Right hindlimb (tissue), 1 donor: ENCODE measurements at places on chromosomes 6 and 20.

DNA sequence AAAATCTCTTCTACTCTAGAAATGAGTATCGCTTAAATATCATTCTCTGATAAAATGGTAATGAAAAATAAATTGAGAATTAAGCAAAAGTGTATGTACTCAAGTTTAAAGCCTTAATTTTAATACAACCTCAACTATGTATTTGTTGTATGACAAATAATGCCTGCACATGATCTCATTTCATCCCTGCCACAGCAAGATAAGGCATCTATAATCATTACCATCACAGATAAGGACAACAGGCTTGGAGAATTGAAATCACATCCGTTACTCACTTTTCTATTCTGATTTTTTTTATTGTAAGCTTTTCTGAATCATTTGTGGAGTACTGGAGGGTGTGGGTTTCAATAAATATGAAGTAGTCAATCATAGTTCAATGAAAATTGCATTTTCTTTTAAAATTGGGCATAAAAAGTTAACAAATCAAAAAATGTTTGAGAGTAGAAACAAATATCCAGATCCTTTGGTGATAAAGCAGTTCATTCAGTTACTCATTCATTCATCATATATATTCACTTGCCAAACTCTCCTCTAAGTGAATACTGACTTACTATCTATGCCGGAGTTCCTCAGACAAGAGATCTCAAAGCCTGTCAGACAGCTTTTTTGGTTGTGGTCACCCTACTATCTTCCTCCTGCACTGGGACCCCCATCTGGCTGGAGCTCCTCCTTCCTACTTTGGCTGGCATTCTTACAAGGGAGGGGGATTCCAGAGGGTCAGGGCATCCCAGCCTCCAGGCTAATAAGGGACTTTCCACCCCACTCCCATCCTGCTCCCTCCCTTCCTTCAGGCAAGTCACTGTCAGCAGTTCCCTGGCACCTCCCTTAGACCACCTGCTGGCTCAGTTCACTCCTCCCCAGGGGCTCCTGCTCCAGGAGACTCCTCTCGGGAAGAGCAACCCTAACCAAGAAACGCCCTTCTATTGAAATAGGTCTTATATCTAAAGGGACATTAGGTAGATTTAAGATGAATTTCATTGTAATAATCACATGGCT, 118.6 kb downstream of the OGFRL1 start:
- DNase-seq, result no peak

DNA sequence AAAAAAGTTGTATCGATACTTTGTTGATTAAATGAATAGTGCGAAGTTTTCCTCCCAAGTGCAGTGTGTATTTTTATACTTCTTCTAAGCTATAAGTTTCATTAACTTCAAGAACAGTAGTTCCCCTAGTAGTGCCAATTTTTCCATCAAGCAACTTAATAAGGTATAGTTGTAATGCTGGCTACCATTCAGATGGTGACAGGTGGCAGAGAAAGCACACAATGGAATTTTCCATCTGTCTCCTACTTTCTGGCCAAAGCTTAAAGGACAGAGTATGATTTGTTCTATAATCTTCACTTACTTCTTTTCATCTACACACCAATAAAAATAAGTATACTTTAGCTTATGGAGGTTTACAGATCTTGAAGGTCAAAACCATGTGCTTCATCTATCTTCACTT, 431.1 kb downstream of the NKAIN2 start:
- no peak for DNase-seq

DNA sequence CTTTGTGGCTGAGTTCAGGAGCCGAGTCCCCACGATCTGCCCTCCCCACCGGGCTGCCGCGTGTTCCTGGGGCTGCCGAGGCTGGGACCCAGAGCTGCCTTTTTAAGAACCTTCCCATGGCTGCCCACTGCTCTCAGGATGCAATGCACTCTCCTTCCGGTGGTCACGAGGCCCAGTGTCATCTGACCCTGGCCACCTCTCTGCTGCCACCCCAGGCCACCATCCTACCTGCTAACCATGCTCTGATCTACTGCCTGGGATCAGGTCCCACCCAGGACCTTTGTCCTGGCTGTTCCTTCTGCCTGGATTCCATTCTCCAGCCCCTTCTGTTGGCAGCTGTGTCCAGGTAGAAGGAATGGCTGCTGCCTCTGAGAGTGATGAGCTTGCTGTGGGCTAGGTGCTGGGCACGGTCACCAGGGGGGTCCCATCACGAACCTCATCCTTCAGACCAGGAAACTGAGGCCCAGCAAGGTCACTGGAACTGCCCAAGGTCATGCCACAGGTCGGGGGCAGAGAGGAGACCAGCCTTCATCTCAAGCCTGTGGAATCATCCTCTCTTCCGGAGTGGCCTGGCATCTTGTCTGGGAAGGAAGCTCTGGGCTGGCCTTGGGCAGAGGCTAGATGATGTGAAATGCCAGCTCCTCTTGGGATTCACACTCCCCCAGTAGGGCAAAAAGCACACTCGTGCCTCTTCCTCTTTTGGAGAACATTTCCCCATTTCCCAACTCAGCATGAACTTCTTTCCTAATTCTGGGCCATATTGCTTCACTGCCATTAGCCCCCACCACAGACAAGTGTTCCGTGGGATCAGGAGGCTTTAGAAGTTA, 20.5 kb downstream of the PCK1 start:
- no peak for DNase-seq

- DNase-seq, result no peak
These were observed 726.9 kb upstream of the CITED2 start for GRCh38 chr6:140101367-140101766.

DNA sequence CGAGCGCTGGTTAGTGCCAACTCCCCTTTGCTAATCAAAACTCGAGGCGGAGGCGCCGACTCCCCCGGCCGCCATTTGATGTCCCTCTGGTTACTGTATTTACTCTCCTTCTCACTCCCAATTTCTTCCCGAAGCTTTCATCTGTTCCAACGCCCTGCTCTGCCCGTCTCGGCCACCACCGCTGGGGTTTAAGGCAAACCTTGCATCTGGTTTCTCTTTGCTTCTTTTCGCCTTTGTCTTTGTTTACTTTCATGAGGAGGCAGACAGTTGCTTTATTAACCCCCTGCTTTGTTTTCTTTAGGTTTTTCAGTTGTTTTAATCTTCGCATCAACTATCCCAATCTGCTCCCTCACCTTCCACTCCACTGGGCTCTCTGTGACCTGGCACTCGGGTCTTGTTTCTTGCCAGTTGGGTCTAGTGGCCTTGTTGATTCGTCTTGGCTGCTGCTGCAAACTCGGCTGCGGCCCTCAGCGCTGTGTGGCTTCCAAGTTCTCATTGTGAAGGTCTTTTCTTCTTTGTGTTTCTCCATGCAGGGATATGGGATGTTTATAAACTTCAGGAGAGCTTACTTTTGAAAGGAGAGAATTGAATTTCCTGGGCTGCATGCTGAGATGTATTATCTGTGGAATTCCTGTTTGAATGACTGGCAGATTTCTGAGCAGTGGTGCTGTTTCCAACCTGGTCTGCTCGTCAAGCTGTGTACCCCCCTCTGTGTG, 155.1 kb downstream of the CDC5L start:
- no peak for DNase-seq

GRCh38 chr20:24164360-24164759, 175.8 kb upstream of the GGTLC1 start:
- no peak for DNase-seq

GRCh38 chr6:75230484-75231325, 12.9 kb downstream of the COX7A2 start:
- no peak for DNase-seq

DNA sequence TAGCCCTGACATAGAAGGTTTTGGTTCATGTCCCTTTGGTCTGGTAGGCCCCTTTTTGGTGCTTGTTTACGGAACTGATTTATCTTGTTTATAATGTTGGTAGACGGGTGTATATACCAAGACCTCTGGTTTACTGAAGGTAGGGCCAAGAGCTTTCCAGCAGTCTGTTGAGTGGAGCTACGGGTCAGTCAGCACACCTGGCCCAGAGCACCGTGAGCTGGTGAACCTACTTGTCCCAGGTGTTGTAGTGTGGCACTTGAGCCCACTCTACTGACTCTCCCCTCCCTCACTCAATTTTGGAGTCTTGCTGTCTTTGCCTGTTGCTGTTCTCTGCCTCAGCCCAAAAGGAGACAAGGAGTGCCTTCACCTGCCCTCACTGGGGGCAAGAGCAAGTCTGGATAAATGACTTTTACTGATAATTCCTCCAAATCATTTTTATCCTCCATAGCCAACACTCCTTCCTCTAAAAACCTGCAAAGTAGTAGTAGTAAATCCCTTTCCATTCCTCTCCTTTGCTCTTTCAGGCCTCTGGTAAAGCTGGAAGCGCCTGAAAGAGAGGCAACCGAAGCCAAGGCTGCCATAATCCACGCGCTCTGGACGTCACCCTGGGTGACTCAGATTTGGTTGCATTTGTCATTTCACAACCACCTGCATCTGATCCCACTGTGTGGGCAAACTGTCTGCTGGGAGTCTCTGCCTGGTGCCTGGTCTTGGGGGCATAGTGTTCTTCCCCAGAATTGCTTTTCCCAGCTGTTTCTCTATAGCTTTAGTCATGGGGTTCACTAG, 22.2 kb downstream of the RREB1 start:
- no peak for DNase-seq
